ENCODE measurements at places on chromosomes 1 and 21.

DNA sequence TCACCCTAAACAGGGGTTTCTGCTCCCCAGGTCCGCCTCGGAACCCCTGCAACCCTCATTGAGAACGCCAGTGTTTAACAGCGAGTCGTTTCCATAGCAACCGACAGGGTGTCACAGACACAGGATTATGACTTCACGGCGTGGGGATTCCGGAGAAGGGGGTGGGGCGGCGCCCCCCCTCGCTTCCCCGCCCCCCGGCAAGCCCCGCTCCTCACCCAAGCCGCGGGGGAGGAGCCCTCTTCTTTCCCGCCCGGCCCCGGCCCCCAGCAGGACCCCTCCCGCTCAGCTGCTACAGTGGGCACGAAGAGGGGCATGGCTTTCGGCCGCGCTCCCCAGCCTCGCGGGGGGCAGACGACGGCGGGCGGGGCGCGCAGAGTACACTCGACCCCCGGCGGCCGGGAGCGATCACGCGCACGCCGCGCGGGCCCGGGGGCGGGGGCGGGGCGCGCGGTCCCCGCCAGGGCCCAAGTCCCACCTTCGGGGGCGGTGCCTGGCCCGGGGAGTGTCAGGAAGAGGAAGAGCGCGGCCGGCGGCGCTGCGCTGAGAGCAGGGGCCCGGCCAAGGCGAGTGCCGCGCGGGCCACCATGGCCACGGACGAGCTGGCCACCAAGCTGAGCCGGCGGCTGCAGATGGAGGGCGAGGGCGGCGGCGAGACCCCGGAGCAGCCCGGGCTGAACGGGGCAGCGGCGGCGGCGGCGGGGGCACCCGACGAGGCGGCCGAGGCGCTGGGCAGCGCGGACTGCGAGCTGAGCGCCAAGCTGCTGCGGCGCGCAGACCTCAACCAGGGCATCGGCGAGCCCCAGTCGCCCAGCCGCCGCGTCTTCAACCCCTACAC lies at the start of gene EFHD2:
EFHD2 (plus strand) TSS at position 501 of the 835 bp plus-strand sequence; CDS start at position 585, 84 bp downstream.
- peak; percentile 97 for DNase-seq

GRCh38 chr1:115828101-115829022 lies 12.6 kb downstream of the NHLH2 start:
- no peak for DNase-seq

- no peak for DNase-seq
These were observed 187.7 kb downstream of the SDCCAG8 start for GRCh38 chr1:243443557-243443956.

DNA sequence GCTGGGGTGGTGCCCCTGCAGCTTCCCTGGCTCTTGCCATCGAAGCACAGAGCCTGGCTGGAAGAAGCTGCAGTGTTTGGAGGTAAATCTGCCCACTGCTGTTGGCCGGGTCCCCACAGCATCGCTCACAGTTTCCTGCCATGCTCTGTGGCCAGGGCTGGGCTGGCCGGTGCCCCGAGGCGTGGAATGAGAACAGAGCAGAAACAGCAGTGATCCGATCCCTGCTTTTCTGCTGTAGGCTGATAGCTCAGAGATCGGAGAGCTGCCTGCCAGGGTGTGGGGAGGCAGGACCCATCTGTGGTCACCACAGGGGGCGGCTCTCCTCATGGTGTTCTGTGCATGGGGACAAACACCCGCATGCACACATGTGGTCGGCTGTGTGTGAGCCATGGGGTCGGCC lies 11.5 kb downstream of the SLC45A1 start:
- no peak for DNase-seq

DNA sequence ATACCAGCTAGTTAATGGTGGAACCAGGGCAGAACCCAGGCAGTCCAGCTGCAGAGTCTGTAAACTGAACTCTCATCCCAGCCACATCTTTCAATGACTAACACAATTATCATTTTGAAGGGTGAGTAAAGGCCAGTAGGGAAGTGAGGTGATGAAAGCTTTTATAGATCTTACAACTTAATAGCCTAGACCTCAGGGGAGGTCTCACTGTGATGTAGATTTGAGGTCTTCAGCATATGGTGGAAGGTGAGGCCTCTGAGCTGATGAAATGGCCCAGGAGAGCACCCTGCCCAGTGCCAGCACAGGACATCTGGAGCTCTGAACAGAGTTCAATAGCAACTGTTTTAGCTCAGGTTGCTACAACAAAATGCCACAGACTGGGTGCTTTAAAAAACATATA lies 44.8 kb upstream of the POU2F1 start:
- DNase-seq: no peak

GRCh38 chr1:71916894-71917293 lies 365.4 kb downstream of the NEGR1 start:
- no peak for DNase-seq

DNA sequence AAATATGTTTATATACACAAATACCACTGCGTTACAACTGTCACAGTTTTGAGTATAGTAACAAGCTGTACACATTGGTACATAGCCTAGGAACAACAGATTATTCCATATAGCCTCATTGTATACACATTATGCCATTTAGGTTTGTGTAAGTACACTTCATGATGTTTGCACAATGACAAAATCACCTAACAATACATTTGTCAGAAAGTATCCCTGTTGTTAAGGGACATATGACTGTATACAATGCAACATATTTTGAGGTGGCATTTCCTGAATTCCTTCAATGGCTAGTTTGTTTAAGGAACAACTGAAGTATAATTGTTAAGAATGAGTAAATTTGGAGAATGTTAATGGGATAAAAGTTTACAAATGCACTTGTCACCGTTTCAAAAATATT lies 19.0 kb downstream of the PLPPR5 start:
- no peak for DNase-seq

DNA sequence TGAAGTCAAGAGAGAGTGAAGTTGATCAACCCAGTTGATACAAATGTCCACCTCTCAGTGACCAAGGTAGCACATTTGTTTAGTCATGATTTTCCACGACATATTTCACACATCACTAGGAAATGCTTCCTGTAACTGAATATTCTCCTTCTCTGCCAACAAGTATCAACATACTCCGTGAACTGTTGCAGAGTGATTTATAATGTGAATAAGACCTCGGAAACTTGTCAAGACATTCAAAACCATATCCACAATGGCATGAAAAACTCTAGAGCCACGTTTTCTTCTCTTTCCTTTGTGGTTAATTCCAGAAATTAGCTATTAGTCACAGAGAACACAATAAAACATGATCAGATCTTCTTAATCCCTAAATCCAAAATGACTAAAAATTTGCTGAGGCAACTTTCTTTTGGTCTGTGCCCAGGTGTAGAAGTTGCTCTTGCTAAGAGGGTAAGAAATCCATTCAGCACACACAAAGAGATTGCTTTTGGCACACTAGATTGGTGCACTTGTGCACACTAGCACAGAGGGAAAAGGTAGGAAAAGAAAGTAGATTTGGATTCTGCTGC lies 244.3 kb upstream of the NRIP1 start:
- DNase-seq: no peak

GRCh38 chr1:163668472-163668871 lies 346.7 kb downstream of the NUF2 start:
- no peak for DNase-seq

DNA sequence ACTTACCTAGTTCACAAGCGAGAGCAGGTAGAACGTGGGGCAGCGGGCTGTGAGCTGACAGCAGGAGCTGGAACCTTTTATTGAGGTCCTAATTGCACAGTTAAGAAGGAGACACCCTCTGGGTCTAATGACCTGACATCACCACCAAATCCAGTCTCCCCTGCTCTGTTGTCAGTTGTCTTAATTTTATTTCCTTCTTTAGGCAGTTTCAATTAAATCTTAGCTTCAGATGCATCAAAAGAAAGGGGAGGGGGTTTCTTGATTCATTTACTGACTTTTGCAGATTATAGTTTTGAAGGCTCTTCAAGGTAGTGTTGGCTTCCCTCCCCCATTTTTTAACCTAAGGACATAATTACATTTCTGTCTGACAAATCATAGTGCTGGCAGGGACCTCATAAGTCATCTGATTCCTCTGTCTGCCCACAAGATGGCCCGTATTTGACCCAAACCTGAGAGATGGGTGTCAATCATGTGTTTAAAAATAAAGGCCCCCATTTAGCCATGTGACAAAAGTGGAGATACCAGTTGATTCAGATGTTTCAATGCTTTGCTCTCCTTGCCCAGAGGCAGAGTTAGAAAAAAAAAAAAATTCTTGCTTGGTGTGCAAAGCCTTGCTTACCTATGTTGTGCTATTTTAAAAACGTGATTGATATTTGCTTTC lies at the start of gene TCHHL1:
TCHHL1 (minus strand) TSS at position 51 of the 661 bp plus-strand sequence. CDS start 921 bp downstream, outside the sequence.
- DNase-seq: no peak

- DNase-seq: no peak
These were observed 68.1 kb downstream of the GRIK3 start for GRCh38 chr1:36966242-36966641.

- no peak for DNase-seq
These were observed 33.1 kb upstream of the COL6A2 start for GRCh38 chr21:46064870-46065214.
